ENCODE measurements at places on chromosomes 6 and 20. TPM values are rescaled to one million over a fixed set of nuclear protein-coding genes. Genes with fewer than 3 reads are reported as not detected.
A peak's percentile ranks its signal among the peaks of the same experiment; 100 is the strongest.

- DNase-seq, result no peak
Observed at GRCh38 chr6:94456266-94456665, 1036.9 kb upstream of the EPHA7 start.

Gene BPIFB4
- not detected for total RNA-seq

GRCh38 chr6:7730001-7730783, 4.3 kb downstream of the BMP6 start:
- no peak for DNase-seq

- peak; percentile 38 for DNase-seq
Observed at GRCh38 chr6:30682143-30683117, 4.0 kb downstream of the PPP1R18 start.

GRCh38 chr6:14804785-14805210, 441.1 kb upstream of the JARID2 start:
- peak; percentile 98 for DNase-seq

DNA sequence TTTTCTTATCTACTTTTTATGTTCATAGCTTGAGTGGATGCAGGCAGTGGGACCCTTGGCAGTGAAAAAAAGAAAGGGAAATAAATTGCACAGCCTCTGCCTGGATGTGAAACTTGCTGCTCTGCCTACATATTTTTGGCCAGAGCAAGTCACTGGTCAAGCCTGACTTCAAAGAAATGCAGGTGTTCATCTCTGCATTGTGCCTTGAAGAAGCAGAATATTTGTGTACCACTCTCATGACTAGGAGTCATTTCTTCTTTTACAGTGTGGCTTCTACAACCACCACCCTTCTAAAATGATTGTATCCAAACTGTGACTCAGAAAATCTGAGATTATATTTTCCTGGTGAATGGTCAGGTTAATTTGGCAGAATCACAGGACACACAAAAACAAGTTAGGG, 2.5 kb upstream of the KATNA1 start:
- DNase-seq, result no peak

Gene TTBK1
- total RNA-seq, result not detected

DNA sequence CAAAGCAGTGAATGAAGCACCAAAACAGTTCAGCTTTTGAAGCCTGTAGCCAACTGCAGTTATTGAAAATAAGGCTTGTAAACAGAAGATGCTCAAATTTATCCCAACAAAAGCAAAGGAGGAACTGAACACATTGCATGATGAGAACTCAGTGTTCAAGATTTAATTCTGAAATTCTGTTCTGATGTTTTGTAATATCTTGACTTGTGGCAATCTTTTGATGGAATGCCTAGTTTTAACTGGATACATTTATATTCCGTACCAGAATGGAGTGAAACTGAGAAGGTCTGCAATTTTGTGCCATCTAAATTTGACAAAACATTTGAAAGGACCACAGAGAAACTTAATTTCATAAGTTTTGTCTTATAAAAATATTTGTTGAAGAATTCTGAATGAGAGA, 17.5 kb downstream of the FYN start:
- DNase-seq, result no peak

Gene ANKRD6
- 28.1 TPM for total RNA-seq

- DNase-seq, result peak; percentile 21
Observed at GRCh38 chr6:146775220-146775619, 176.4 kb downstream of the ADGB start.

- DNase-seq, result no peak
Observed at GRCh38 chr20:38260378-38261053, at the start of gene KIAA1755. TSS of gene KIAA1755 (minus strand) at chr20:38260735. CDS start at chr20:38260500, 235 bp downstream.

Gene LGSN
- not detected for total RNA-seq

Gene NAA20
- 89.5 TPM for total RNA-seq

- DNase-seq, result no peak
Observed at GRCh38 chr6:103538381-103538780, 1321.3 kb downstream of the HACE1 start.

GRCh38 chr20:52958211-52958610, 13.9 kb upstream of the TSHZ2 start:
- DNase-seq, result peak; percentile 10

Gene CST5
- total RNA-seq, result 0.26 TPM

Gene SASH1
- total RNA-seq, result 55.0 TPM

Gene RBM24
- 7.9 TPM for total RNA-seq

Gene CST7
- total RNA-seq, result 0.45 TPM

Gene HS3ST5
- 0.42 TPM for total RNA-seq

DNA sequence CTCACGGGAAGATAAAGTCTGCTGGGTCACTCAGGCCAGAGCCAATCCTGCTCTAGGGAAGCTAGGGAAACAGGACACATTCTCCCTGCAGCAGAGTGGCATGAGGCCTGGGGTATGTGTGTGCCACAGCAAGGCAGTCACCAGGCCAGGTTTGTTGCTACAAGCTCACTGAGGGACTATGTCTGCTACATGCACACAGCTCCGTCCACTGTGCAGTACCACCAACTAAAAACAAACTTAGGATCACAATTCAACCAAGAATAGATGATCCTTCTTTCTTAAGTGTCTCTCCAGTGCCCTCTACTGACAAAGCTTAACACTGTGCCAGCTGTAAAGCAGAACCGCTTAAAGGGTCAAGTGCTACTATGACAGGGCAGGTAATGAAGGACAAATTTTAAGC, 192.5 kb downstream of the PTPRK start:
- DNase-seq, result peak; percentile 61

GRCh38 chr6:119717942-119718341, 368.4 kb upstream of the MAN1A1 start:
- no peak for DNase-seq

- DNase-seq, result no peak
Observed at GRCh38 chr20:3654326-3655130, 8.7 kb downstream of the GFRA4 start.

GRCh38 chr20:28562510-28562898, 2695.0 kb upstream of the DEFB115 start:
- no peak for DNase-seq

DNA sequence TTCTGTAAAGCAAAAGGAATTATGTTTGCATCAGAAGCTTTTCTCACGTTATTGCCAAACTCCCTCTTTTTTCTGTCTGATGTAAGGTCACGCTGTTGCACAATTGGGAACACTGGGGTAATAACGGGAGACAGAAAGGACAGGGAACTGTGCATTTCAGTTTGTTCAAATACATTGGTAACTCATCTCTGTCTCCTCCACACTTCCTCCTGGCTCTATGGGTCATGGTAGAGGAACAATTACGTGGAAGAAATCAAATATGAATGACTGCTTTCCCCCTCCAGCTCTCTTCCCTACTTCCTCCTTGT, 132.2 kb upstream of the TNFAIP3 start:
- no peak for DNase-seq

Gene SCUBE3
- total RNA-seq, result 0.80 TPM

DNA sequence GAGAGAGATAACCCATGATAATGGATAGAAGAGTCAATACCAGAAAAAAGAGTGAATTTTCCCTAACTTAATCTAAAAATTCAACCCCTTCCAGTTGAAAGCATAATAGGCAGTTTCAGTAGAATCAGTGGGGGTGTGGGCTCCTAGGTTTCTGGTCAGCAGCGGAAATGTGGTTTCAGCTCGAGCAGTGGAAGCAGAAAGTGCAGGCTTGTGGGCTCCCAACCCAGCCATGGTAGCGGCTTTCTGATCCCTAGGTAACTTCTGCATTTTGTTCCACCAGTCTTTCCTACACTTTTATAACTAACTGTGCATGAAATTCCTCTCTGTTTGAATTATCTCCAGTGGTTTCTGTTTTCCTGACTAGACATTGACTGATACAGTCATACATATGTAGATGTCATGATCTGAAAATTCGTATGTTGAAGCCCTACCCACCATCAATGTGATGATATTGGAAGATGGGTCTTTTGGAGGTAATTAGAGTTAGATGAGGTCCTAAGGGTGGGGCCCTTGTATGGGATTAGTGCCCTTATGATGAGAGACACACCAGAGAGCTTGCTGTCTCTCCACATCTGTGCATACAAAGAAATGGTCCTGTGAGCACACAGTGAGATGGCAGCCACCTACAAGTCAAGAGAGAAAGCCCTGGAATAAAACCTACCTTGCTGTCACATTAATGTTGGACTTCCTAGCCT, 6.5 kb upstream of the DDO start:
- no peak for DNase-seq

Gene NHLRC1
- total RNA-seq, result 4.4 TPM

GRCh38 chr6:168920289-168920688, 333.4 kb downstream of the THBS2 start:
- no peak for DNase-seq

DNA sequence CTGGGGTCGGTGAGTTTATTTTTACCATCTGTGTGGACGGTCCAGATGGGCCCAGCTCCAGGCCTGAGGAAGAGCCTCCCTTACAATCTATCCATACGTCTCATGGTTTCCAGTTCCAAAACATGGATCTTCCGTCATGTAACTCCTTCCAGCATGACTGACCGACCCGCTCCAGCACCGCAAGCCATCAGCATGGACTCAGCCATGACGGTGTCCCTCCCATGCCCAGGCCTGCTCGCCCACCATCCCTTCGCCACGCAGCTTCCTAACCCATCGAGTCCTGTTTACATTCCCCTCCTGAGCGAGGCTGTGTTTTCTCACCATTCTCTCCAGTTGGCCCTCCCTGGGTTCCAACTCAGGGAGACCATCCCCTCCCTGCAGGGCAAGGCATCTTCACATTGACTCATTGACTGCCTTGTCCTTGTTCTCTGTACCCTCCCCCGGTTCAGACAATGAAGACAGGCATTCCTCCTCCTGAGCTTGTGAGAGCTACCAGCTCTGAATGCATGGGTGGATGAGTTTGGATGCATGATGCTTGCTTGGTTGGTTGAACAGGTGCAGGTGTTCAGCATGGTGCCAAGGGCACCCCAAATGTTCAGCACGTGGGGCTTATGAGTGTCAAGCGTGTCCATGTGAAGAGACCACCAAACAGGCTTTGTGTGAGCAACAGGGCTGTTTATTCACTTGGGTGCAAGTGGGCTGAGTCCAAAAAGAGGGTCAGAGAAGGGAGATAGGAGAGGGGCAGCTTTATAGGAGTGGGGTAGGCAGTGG, 235.8 kb downstream of the SMOC2 start:
- no peak for DNase-seq

GRCh38 chr6:67200626-67201403, 1434.3 kb upstream of the ADGRB3 start:
- DNase-seq, result no peak

- DNase-seq, result no peak
Observed at GRCh38 chr6:157621406-157621805, 201.6 kb upstream of the SNX9 start.

- peak; percentile 13 for DNase-seq
Observed at GRCh38 chr6:89386917-89387491, 25.1 kb downstream of the RRAGD start.

Gene TFAP2B
- total RNA-seq, result not detected

DNA sequence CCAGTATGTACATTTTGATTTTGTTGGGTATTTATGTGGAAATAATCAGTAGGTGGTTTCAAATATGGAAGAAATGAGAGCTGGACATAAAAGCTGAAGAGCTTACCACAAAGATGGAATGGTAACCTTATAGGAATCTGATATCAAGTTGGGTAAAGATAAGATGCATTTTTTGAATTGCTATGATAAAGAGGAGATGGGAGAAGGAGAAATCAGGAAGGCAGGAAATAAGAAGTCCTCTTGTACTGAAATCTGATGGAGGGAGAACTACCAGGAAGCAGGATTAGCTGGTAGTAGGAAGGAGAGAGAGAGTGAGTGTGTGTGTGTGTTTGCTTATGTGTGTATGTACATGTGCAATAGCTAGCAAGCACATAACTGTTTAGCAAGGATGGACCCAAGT, 468.4 kb downstream of the PHF3 start:
- DNase-seq, result no peak

DNA sequence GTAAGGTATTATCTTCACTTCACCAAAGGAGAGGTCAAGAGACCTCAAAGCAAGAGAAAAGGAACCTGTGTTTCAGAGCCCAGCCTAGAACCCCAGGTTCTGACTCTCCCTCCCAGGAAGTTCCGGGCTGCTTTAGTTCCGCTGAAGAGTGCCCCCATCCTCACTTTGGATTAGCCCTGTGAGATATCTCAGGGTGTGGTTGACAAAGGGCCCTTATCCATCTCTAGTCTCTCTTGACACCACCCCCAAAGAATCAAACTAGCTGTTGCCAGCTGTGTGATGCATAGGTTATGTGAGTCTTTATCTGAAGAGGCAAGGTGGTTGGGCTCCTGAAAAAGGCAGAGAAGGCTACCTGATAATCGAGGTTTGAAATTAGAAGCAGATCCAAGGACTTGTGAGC, 20.6 kb downstream of the BRPF3 start:
- DNase-seq, result no peak

DNA sequence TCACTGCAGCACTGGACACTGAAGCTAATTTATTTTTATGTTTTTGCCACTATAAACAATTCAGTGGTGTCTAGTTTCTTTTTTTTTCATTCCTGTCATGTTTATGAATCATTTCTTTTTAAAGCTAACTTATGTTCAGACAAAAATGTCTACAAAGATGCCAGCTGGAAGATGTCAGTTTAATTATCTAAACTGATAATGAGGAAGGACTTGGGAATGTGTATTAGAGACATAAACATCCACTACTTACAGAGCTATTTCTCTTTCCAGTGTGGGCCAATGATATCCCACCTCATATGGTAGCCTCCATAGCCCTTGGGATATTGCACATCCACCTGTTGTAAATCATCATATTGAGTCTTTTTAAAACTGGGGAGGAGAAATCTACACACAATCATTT, 132.1 kb upstream of the FAM184A start:
- no peak for DNase-seq

- DNase-seq, result no peak
Observed at GRCh38 chr6:17395112-17395511, 1.7 kb downstream of the CAP2 start.

DNA sequence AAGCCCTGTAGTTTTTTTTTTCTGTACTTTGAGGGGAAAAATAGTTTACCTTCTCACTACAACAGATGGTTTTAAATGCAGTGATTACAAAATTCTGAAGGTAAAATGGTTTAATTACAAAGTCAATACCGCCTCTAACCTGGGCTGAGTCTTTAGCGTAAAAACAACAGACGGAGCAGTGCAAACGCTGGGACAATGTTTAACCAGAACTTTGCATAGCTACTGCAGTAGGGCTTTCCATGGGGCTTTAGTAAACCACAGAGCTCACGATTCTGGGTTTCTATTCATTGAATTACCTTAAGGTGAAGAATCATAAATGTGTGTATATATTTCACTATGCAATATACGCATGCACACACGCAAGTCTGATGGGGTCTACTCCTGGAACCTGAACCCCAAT, 77.9 kb downstream of the RFX6 start:
- DNase-seq, result no peak

GRCh38 chr20:25685276-25686080, 11.2 kb downstream of the ZNF337 start:
- DNase-seq, result no peak

GRCh38 chr20:3521852-3522740, 51.3 kb downstream of the ATRN start:
- no peak for DNase-seq

Gene TXLNB
- total RNA-seq, result 0.83 TPM

DNA sequence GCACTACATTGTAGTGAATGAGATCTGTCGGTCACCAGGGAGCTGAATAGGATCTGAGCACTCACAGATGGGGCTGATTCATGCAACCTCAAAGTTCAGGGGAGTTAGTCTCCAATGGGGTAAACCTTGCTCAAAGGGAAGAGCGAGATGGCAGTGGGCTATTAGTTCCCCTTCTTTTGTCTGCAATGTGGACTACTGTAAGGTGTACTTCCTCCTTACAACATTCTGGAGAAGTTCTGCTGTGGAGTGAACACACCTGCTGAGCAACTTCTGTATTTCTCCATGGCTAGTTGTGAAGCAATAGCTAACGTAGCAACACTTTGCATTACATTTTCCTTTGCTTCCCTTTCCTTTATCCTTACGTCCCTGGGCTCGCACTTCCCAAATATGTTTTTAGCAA, 134.3 kb upstream of the B3GAT2 start:
- no peak for DNase-seq

Gene RAET1G
- total RNA-seq, result not detected

All from SK-MEL-5 (cell line).